ENCODE measurements at places on chromosomes 4 and X.

GRCh38 chrX:150898343-150899190 is at the start of gene CD99L2:
Gene CD99L2 (minus strand): TSS chrX:150898668. CDS start chrX:150898588, 80 bp downstream.
- DNase-seq = peak; percentile 47

DNA sequence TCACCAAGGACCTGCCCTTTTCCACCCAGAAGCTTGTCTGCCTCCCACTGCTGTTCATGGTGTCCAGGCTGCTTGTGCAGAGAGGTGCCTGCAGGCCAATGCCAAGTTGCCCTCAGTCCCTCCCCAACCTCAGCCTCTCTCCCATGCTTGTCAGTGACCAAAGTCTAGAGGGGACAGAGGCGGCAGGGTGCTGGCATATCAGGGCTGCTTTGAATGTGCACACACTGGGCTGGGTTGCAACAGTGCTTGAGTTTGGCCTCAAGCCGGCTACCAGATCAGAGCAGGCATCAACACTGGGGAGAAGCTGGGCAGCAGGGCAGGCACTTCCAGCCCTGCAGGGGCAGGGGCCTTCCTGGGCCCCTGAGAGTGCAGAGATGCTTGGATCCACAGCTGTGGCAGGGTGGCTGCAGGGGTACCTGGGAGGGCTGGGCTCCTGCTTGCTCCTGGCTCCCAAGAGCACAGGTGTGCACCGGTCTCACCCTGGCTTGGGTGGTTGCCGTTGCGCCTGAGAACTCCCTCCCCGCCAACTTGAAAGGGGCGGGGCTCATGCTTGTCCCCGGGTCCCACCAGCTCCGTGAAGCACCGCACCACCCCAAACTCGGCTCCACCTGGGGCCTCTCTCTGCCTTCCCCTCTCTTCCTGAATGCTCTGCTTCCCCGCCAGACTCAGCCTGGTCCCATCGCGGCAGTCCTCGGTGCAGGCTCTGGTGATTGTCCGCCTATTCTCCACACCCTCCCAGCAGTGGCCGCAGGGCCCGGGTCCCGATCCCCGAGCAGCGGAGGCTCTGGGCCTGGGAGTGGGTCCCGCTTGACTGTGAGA is 1681.9 kb upstream of the ADGRL3 start:
- no peak for DNase-seq

DNA sequence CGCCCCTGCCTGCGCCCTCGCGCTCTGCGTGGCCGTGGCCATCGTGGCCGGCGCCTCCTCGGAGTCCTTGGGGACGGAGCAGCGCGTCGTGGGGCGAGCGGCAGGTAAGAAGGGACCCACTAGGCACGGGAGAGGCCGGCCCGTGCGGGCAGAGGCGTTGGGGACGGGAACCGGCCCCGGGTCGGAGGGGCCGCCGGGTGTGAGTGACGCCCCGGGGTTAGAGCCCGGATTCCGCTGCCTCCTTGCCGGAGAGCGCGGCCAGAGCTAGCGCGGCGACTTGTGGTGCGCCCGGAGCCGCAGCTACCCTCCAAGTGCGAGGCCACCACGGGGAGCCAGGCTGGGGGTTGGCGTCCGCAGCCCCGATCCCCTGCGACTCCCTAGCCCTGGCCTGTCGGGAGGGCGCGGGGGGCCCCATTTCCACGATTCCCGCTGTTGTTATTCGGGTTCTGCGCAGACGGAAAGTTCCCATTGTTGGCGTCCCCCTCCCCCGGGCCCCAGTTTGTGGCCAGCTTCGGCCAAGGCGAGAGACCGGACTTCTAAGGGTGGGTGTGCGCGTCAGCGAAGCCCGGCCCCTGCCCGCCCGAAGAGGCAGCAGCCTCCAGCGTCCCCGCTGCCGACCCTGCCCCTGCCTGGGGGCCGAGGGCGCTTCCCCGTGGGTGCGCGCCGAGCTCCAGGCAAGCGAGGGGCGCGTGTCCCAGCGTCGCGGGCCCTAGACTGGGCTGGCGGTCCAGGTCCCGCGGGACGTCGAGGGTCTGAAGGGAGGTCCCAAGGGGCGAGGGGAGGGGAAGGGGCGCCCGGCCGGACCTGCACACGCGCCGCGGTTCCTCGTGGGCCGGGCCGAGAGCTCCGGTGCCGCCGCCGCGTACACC is 1.1 kb downstream of the FGFR3 start:
- DNase-seq = peak; percentile 31

DNA sequence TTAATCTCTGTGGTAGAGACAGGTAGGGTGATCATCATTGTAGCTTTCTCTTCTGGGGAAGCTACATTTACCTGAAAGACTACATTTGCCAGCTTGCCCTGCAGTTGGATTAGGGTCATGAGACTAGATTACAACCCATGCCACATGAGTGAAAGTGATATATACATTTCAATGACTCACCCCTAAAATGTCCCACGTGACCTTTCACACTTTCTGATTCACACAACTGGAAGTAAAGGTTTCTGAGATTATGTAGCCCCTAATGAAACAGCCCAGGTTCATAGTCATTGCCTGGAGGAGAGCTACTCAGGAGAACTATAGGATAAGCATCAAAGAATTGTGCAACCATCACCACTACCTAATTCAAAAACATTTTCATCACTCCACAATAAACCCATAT is 17.8 kb downstream of the PDCL2 start:
- DNase-seq = no peak

- DNase-seq = no peak
Observed at GRCh38 chr4:121785479-121785878, 15.6 kb upstream of the EXOSC9 start.

- DNase-seq = no peak
Observed at GRCh38 chrX:153498453-153498852, 3.7 kb downstream of the BGN start.

GRCh38 chr4:165864271-165864670 is 8.8 kb upstream of the TLL1 start:
- peak; percentile 14 for DNase-seq

DNA sequence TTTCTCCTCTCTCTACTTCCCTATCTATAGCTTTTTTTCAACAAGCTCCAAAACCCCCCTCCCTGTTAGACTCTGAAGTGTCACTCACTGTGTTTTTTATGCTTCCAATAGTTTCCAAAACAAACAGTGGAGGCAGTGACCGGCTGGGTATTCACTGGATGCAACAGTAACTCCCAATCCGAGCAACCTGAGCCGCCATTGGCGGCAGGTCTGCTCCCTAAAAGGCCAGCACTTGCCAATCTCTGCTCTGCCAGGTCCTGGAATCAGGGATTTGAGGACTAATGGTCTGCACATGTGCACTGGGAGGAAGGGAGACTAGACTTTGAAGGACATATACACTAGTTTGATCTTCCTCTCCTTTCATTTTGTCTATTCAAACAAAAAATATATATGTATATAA is 7.1 kb downstream of the TBX22 start:
- no peak for DNase-seq

DNA sequence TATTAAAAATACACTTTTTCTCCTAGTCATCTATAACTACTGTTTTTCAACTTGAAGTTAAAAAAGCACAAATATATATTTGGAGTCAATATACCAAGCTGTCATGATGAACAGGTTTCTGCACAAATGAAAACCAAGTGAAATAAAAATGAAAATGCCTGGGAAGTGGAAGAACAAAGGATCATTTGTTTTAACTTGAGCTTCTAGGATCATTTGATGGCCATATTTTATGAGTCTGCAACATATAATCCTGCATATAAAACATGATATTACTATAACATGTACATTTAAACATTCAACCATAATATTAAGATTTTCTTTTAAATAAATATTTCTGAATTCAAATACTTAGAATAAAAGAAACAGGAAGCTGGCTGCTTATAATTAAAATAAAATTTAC is 8.5 kb upstream of the ARHGEF38 start:
- DNase-seq = no peak

DNA sequence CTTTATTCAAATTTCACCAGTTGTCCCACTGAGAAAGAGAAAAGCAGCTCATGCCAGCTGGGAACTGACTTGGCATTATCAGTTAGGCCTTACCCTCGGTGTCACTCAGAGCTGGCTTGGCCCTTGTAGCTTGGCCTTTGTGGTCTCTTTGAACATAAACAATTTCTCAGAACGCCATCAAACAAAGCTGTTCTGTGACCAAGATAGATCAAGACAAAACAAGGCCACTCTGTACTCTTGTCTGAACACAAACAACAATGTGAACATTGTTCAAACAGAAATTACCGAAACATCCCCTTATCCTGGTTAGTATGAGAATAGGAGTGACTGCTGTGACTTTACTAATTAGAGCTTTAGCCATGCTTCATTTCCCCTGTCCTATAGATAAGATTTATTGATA is 57.2 kb downstream of the DIPK2B start:
- no peak for DNase-seq

- no peak for DNase-seq
Observed at GRCh38 chr4:90137555-90137954, 10.4 kb downstream of the CCSER1 start.

GRCh38 chrX:21933077-21933476 is 7.4 kb upstream of the SMS start:
- DNase-seq = no peak

GRCh38 chr4:167102475-167102874 is 131.8 kb downstream of the SPOCK3 start:
- DNase-seq = no peak

DNA sequence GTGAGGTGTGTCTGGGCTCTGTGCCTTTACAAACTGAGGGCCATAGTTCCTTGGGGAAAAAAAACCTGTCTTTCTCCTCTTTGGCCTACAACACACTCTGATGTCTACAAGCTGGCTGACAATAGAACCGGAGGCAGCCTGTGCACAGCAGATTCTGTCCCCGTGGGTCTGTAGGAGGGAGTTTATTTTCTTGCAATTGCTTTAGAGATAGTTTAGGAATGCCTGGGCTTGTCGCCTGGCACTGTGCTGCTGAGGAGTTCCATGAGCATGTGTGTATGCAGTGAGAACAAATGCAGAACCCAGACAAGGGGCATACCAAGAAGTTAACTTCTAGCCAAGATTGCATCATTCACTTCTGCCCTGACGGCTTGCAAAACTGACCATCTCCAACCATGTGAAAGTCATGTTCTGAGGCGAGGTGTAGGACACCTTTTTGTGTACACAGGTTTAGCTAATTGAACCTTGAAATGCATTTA is 54.1 kb downstream of the CCNI start:
- no peak for DNase-seq

- no peak for DNase-seq
Observed at GRCh38 chr4:61505773-61506685, 305.9 kb downstream of the ADGRL3 start.

- DNase-seq = no peak
Observed at GRCh38 chr4:73860181-73860580, 7.1 kb downstream of the PF4V1 start.

DNA sequence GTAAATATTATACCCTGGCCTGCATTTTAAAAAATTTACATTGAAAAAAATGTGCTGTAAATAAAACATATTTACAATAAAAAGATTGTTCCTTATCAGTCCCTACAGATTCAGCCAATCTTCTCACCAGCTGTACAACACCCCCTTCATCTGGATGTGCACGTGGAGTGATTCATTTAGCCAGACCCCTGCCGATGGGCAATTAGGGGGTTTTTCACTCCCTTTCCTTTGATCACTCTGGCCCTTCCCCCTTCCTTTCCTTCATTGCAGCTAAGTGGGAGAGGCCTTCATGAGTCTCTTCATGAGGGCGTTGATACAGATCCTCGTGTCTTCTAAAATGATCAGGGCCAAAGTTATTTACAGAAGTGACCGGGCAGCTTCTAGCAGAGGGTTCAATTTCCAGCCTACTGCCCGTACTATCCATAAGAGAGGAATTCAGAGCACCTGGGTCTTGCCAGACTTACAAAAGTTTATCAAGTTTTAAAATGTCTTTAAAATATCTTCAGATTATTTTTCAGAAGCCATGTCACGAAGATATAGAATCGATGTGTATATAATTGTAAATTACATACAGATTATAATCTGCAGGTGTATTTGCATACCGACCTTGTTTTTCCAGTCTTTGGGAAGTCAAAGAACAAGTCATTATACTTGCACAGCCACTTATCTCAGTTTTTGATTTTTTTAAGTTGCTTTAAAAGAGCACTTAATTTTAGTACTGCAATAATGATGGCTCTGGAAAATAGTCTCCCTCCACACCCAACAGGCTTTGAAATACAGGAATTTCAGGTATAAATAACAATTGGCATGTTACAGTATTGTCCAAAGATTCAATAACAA is 21.4 kb upstream of the RASL11B start:
- no peak for DNase-seq

DNA sequence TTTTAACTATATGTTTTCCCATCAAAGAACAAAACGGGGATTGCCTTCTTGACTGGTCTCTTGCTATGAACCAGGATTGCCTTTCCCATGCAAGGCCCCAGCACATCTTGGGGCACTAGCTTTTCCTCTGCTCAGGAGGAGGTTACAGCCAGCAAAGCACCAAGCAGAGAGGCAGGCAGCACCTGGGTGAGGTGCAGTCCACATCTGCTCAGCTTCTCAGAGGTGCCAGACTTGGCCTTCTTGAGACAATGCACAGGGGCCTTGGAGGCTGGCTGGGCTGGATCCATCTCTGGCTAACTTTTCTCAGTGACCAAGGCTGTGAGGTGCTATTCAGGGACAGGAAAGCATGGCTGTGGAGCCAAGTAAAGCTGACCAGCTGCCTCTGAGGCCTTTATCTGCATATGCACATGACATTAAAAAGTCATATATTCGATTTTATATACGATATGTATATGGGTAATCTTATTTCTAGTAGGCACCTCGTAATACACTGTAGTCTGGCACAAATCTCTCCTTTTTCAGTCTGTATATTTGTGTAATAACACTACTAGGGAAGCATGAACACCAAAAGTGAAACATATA is 86.9 kb downstream of the CC2D2A start:
- DNase-seq = no peak

DNA sequence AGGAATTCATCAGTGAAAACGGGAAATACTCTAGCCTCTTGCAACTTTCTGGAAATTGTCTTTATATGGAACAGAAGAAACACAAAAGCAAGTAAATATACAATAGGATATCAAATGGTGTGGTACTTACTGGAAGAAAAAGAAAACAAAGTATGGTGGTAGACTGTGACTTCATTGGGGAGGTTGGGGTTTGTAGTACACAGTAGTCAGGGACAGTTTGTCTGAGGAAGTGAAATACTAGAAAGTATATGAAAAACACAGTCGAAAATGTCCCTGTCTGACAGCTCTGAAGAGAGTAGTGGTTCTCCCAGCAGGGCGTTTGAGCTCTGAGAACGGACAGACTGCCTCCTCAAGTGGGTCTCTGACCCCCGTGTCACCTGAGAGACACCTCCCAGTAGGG is 390.0 kb upstream of the NWD2 start:
- no peak for DNase-seq
